ENCODE measurements at places on chromosomes 12 and 14. TPM values are rescaled to one million over a fixed set of nuclear protein-coding genes. Genes with fewer than 3 reads are reported as not detected.

Gene SMIM41
- not detected for total RNA-seq

DNA sequence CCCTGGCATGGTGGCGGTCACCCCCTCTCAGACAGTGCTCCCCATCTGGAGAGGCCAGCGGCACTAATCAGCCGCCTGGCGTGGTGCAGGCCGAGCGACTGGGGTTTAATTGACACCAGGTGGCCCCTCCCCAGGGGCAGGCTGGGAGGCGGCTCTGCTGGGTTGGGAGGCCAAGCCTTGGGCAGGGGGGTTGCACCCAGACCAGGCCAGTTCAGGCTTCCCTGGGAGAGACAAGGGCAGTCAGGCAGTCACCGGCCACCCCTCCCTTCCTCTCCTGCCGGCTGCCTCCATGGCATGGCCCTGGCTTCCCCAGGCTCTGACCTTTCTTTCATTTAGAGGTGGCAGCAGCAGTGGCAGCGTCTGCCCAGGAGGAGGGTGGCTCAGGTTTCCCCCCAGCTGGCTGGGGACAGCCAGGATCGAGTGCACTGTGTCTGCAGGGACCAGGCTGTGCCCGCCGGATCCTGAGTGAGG, 78.1 kb upstream of the NOS1 start:
- no peak for DNase-seq

Gene PSMB11
- not detected for total RNA-seq

Gene BAG5
- total RNA-seq: 31.6 TPM

GRCh38 chr12:99265648-99266047, 381.9 kb upstream of the GARIN6 start:
- DNase-seq: no peak

DNA sequence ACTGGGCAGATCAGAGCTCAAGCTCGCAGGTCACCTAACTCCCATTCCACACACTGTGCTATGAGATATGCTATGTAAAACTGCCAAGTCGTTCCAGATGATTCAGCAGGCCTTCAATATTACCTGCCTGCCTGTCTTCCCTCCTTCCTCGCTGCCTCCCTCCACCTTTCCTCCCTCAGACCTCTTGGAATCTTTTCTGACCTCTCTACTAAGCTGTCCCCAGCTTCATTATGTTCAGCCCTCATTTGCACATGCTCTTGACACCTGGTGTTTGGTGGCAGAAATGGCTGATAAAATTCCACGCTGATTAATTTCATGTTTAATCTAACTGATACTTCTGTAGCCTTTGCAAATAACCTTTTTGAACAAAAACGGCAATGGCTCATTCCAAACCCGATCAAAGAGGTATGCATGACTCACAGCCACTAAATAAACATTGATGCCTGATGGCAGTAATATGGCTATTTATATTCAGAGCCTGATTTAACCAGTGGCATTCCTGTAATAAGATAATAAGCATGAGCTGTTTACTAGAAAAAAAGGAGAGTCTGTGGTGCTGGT, 130.8 kb upstream of the EGLN3 start:
- DNase-seq: no peak

Gene ZNF10
- total RNA-seq: 20.9 TPM
